ENCODE measurements at places on chromosomes 3 and 15. TPM values are rescaled to one million over a fixed set of nuclear protein-coding genes. Genes with fewer than 3 reads are reported as not detected.

GRCh38 chr15:37691911-37692310 lies 242.5 kb upstream of the TMCO5A start:
- no peak for DNase-seq

DNA sequence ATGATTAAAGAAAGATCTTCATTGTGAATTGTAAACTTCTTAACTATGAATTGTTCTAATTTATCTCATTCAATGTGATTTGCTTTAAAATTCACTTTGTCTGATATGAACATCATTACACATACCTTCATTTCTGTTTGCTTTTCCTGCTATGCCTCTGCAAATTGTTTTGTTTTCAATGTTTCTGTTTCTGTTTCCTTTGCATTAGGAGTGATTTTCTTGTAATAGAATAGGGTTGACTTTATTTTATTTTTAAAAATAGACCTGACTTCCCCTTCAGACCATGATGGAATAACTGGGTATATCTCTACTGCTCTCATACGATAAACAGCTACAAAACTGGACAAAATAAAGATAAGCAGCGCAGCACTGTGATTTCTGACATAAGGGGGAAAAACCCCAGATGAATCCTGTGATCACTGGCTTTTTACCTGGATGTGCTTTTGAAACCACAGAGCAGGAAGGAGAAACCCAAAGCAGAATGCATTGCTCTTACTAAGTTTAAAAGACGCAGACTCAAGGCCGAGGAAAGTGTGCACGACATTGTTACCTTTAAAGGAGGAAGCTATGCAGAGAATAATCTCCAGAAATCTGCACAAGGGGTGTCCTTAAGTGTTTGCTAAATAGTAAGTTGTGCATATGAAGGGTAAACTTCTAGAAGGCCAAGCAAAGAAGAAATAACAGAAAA lies 420.2 kb downstream of the TBC1D5 start:
- peak; percentile 10 for DNase-seq

GRCh38 chr15:30901889-30902288 lies 1.8 kb upstream of the FAN1 start:
- DNase-seq = no peak

PYGO1 gene
- not detected for total RNA-seq

PLOD2 gene
- total RNA-seq = not detected

DNA sequence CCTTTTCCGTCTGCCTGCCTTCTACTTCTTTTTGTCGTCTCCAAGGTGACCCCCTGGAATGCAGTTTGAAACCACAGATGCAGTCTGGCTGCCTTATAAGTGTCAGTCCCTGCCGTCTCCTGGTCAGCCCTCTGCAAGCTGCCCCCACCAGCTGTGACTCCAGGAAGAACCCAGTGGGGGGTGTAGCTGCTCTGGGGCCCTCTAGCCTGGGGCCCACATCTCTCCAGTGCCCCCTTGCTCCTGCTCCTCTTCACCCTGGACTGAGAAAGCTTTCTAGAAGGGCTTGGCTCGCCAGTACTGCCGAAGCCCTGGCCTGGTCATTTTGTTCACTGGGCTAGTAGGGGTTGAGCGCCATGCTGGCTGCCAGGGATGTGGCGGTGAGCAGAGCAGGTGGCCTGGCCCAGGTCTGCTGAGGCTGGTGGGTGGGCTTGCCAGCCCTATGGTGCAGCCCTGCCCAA lies 21.3 kb downstream of the SYNM start:
- no peak for DNase-seq

- no peak for DNase-seq
These were observed 186.6 kb upstream of the FEZF2 start for GRCh38 chr3:62559831-62560445.

GRCh38 chr15:34109797-34110663 lies 8.1 kb downstream of the PGBD4 start:
- peak; percentile 38 for DNase-seq

DNA sequence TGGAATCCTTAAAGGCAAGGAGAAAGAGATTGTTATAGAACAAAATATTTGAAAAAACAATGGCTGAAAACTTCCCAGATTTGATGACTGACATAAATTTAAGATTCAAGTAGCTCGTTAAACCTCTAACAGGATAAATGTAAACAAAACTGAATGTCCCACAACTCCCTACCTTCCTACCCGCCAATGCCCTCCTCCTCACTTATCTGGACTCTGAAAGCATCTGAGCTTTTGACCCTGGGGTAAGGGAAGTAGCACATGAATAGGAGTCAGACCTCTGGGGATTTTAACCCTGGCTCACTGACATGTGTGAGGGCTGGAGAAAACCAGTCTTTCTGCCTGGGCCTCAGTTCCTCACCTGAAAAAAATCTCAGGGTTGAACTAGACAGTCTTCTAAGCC lies 26.9 kb downstream of the CYP19A1 start:
- DNase-seq = no peak

LTK gene
- total RNA-seq = 4.4 TPM

ESYT3 gene
- total RNA-seq = not detected

DNA sequence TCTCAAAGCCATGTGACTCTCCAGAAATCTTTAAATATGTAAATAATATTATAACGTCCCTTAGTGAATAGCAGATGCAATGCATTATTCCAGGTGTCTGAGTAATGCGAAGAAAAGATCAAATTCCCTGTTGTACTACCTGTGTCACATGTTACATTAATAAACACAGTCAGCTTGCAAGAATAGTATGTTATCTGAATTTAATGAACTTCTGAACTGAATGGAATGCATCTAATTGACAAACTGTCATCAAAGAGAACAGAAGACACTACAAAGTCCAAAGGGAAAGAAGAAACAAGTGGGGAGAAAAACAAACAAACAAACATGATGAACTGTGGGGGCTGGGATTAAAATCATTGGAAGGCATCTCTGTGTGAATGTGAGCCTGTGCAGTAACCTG lies 508.8 kb downstream of the LPP start:
- no peak for DNase-seq

DNA sequence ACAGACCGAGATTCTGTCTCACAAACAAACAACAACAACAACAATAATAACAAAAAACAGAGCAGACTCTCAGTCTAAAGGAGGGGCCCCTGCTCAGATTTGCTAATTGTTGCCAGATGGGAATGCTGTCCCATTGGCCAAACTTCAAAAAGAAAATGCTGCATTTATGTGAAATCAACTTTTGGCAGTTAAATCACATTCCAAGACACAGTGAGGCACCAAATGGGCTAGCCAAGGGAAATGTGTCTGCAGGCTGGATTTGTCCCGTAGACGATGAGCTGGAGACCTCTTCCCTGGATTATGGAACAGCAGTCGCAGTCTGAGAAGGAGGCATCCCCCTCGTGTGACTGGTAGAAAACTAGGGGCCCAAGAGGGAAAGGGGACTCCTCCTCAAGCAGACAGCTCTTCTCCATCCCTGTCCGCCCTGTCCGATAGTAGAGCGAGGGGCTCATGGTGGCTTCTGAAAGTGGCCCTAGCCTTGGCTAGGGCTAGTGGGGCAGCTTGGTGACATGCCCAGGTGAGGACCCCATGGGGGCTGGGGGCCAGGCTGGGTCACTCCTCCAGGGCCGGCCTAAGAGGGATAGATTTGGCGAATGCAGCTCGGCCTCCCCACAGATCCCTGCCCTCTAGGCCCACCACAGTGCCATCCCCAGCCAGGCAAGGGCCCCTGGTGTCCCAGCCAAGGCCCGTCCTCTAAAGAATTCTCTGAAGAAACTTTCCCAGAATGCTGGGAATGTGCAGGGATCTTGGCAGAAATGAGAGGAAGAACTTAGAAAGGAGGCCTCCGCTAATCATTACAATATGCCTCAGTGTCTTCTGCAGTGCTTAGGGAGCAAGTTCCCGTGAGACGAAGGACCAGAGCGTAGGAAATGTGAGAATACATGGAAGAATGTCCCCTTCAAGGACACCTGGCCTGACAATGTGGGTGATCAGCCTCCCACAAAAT lies 2.0 kb downstream of the SLC22A14 start:
- no peak for DNase-seq

DNA sequence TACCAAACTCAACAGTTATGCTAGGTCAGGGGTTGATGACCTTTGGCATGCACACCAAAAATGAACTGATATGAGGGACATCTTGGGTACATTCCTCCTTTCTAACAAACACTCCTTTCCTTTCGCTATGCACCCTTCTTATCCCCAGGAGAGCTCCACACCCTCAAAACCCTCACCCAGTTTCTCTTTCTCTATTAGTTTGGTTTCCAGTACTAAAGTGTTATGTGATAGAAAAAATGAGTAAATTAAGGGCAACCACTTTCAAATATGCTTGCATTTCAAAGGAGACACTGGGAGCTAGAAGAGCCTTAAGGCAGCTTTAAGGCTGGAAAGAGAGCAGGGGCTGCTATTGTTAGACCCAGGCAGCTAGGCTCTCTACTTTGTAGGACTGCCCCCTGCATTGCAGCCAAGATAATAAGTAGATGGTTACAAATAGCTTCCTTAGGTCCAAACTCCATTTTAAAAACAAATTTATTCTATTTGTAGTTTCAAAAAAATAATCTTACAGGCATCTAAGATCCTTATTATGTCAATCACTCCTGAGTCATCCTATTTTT lies 244.3 kb downstream of the ZIC1 start:
- no peak for DNase-seq

- DNase-seq = no peak
These were observed 85.5 kb downstream of the LARS2 start for GRCh38 chr3:45473841-45474240.

- no peak for DNase-seq
These were observed 7.0 kb downstream of the CLASP2 start for GRCh38 chr3:33711100-33711499.

GRCh38 chr15:65980824-65981456 lies 111.6 kb downstream of the RAB11A start:
- DNase-seq = peak; percentile 21

- no peak for DNase-seq
These were observed 156.1 kb upstream of the PRICKLE2 start for GRCh38 chr3:64381367-64381766.

DNA sequence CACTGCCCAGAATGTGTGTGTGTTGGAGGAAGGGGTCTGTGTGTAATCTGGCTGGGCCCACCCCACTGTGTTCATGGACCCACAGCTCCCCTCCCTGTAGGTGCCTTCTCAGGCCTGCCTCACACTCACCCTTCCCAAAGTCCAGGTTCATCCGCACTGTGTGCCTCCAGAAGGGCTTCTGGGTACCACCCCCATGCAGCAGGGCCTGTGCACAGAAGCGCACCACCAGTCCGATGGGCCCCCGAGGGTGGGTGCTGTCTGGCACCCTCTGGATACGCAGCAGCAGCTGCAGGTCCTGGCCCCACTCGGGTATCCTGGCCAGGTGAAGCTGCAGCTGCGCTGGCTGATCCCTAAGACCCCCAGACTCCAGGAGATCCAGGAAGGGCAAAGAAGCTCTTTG lies 12.8 kb upstream of the TGM5 start:
- no peak for DNase-seq

- DNase-seq = no peak
These were observed 19.4 kb downstream of the NEK10 start for GRCh38 chr3:27349832-27350231.

LEKR1 gene
- total RNA-seq = 4.6 TPM

DNA sequence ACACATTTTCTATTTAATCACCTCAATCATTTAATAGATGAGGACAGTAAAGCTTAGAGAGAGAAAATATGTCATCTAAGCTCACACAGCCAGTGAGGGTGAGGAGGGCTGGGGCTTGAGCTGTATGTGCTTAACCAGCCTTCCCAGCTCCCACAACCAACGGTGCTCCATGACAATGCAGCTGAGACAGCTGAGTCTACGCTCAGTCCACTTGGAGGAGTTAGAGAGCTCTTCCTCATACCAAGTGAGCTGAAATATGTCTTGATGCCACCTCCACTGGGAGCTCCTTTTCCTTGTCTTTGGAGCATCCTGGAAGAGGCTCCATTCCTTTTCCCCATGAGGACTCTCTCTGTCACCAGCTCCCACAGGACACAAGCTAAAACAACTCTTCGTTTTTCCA lies 9.3 kb downstream of the HOMER2 start:
- no peak for DNase-seq

CAMK1 gene
- total RNA-seq = 0.57 TPM

ROPN1B gene
- total RNA-seq = not detected

SLC9C1 gene
- 0.49 TPM for total RNA-seq

- no peak for DNase-seq
These were observed 264.3 kb upstream of the ARHGEF26 start for GRCh38 chr3:153856932-153857331.

DNA sequence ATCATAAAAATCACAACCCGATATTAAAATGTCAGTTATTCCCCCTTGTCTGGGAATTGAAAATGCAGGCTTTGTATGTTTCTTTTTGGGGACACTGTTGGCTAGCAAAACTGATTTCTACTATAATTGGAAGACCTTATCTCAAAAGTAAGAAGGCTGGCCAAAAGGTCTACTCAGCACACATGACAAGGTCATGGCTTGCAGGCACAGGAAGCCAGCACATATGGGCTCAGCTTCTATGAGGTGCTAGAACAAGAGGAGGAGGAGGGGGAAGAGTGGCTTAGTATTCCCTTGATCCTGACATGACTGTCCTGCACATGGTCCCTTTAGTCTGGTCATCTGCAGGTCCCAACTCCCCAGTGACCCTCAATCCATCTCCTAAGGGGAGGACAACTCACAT lies 681.2 kb downstream of the SQOR start:
- DNase-seq = no peak

GATM gene
- 18.2 TPM for total RNA-seq
